D721Med (cell line): ENCODE measurements at places on chromosomes 7 and 10.

DNA sequence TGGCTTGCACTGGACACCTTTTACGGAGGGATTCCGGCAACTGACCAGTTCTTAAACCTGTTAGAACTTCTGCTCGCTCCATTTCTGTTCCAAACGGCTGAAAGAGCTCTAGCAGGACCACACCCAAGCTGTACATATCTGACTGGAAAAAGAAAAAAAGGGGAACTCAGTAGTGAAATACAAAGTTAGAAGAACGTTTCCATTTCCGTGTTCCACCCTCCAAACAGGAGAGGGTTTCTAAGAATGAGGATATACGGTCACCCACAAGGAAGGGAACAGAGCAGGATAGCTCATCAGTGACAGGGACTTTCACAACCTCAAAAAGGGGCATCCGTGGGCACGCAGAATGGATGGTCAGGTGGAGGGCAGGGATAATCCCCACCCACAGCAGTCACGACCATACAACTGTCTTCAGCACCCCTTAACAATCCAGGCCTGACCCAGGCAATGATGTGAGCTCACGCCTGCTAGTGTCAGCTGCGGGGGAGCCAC lies 4.3 kb upstream of the ANKRD61 start:
- DNase-seq = no peak

DNA sequence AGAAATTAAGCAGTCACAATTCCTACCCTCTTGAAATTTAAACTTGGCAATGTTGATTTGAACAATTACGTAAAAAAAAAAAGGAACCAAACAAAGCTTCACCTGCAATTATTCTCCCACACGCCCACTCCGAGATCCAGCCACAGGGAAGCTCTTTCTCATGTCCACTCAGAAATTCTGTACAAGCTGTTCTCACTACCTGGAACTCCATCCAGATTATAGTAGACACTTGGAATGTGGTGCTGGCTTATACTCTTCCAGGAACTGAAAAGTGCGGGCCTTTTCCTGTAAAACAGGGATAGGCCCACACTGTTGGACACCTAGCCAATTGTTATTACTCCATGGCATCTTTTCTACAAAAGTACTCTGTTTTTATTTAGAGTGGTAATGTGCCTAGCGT lies 20.3 kb upstream of the TOMM7 start:
- no peak for DNase-seq

DNA sequence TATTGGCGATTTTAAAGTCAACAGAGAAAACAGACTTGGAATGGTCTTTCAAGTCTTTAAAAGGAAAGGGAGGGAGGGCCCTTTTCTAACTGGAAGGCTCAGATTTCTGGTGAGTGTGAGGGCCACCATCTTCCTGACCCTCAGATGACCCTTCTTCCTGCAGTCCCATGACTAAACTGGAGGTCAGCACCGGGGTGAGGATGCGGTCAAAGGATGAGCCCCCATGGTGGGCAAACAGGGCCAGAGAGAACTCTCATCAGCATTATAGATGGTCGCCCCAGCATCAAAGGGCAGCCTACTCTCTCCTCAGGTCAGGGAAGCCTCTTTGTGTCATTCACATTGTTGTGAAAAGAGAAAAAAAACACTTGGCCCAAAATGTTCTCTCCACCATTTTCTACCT lies 219.2 kb downstream of the LRMDA start:
- no peak for DNase-seq

DNA sequence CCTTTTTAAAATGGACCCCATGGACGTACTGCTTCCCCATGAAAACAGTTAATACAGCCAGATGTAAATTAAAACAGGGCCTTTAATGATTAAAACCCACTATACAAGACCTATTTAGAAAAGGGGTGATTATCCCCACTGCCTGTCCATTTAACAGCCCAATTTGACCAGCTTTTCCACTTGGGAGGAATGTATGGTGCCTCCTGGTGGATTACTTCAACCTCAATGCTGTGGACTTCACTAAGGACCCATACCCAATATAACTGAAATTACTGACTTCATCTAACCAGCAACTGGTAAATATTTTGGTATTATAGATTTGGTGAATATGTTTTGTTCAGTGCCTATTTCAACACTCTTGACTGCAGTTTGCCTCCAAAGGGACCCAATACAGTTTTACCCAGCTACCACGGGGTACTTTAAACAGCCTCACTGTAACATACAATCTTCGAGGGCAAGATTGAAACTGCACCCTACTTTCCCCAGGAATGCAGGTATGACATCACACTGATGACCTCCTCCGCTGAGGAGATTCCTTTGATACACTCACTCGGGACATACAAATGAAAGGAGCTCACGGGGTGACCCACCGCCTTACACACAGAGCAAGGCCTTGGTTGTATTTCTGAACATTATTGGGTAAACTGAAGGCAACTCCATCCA lies 192.8 kb downstream of the DNAJC1 start:
- no peak for DNase-seq

DNA sequence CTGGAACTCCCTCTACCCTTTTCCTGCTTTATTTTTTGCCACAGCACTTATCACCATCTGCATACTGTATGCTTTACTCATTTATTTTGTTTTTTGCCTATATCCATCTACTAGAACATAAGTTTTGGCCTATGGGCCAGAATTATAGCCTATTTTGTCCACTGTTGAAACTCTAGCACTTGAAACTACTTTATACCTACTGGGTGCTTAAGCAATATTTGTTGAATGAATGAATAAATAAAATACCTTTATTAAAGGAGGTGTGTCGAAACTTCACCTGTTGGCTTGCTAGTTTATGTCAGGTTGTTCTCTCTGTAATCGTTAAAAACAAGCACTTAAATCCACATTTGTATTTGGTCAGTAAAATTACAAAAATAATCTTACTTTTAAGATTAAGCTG lies 53.3 kb downstream of the MTERF1 start:
- DNase-seq = no peak

DNA sequence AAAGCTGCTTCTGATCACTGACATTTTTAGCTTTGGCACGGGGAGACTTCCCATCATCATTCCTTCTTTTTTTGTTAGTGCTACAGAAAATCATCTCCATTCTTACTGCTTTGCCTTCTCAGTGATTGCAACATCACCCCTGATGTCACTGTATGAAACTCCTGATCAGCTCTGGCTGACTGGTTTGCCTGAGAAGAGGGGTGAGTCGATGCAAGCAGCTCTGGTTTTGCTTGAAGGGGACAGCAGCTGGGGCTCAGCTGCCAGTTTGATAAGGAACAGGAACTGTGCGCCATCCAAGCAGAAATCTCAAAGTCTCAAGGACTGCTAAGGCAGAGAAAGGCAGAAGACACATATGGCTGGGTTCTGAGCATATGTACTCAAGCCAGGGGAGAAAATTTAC lies 808.5 kb upstream of the CELF2 start:
- DNase-seq = no peak

DNA sequence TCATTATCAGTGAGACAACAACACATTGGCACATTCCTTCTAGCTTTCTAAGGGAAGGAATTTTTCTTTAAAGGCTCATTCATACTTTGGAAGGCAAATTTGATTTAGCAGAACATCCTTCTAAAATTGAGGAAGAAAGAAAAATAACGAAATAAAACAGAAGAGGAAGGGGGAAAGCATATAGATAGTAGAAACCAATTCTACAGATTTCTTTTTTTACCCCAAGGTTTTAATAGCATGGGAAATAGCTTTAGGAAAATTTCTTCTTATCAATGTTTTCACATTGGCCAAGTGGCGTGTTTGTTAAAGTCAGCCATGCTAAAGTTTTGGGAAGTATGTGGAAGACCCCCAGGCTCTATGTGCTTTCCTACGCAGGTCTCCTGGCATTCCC lies 35.7 kb downstream of the MACROH2A2 start:
- no peak for DNase-seq

GRCh38 chr10:5679606-5680005 lies 5.0 kb upstream of the TASOR2 start:
- no peak for DNase-seq

GRCh38 chr10:70786799-70787415 lies 1.7 kb upstream of the TBATA start:
- DNase-seq = no peak

DNA sequence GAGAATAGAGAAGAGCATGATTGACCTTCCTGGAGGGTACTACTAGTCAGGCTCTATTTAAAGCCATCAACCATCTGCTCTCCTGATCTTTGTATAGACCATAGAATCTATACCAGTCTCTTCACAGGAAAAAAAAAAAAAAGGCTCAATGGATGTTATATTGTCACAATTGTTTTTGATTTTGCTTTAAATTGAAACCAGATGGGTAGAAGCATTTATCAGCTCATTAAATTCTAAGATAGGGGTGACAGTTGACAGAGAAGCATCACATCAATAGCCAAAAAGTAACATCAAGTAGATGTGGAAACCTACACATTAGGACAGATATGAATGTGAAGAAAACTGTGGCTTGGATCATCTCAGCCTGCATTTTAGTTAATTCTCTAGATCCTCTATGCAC lies 558.9 kb upstream of the MBL2 start:
- DNase-seq = no peak

DNA sequence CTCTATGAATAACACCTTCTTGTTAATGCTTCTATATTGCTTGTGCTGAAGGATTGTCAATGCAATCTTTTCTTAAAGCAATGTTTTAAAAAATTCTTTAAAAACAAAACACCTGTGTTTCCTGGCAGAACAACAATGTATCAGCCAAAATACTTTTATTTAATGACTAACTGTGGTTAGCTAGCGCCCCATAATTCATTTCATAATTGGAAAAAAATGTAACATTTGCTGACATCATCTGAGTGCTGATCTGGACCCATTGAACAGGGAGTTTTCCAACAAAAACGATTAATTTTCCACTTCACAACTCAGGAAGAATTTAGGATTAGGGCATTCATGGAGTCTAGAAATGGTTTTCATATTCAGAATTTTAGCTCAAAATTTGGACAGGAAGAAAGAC lies 137.6 kb upstream of the CDK6 start:
- DNase-seq = no peak

- DNase-seq = no peak
Observed at GRCh38 chr7:4800487-4800886, 25.1 kb downstream of the AP5Z1 start.

- no peak for DNase-seq
Observed at GRCh38 chr7:116236020-116236630, 25.8 kb downstream of the TES start.

DNA sequence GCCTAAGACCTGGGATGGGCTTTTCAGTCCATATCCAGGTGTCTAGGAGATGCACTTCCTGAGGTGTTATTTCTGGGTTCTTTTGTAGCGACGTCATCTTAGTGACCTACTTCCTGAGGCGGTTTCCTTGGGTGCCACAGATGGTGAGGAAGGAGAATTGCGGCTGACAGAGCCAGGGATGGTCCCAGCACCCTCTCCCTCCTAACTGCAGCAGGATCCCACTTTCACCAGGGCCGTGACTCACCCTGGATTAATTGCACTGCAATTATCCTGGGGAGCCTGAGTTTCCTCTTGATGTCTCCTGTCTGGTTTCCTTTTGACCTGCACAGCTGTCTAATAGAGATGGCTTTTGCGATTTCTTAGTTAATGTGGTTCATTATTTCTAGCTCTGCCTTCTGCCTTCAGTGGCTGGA lies 271.7 kb downstream of the TCF7L2 start:
- DNase-seq = no peak

DNA sequence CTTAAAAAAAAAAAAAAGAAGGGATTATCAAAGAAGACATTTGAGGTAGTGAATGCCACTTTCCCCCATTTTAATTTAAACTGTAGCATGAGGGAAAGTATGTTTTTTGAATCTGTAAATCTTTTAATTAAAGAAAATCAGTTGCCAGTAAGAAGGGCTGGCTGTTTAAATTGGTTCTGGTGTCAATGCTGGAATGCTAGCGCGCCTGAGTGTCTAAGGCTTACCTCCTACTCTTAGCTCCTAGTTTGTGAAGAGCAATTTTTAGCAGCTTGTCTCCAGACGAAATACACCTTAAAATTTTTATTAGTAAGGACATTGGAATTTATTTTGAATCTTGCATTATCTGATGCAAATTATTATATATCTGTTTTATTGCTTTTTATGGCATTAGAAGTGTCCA lies 54.1 kb downstream of the UBE3C start:
- no peak for DNase-seq

DNA sequence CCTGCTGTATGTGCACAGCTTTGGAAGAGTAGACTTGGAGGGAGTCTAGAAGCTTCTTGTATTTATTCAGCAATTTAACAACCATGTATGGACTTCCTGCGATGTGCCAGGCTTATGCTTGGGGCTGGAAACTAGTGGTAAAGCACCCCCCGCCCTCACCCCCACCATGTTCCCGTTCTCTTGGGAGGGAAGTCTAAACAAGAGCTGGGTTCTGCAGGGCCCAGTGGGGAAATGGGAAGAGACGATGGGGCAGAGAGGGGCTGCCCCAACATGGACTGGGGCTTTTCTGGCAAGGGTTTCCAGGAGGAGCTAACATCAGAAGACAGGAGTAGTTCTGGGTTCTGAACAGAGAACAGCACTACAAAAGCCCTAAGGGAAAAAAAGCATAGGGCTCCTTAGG lies 8.0 kb downstream of the RASSF4 start:
- DNase-seq = no peak

DNA sequence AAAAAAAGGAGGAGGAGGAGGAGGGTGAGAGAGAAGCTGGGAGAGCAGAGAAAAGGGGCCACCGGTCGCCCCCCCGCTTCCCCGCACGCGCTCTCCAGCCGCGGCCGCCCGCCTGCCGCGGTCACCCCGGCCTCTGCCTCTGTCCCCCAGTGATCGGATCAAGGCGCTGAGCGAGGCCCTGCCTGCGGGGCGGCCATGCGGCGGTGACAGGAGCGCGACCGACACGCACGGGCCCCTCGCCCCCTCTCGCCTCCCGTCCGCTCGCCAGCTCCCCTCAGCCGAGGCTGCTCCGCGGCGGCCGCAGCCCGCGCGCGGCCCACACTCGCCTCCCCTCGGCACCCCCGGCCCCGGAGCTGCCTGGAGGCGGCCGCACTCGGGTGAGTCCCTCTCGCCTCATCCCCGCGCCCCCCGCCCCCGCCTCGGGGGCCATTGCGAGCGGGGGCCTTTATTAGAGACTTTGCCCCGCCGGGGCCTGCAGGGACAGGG lies at the start of gene GTF2I:
GTF2I (plus strand) TSS at position 27 of the 486 bp plus-strand sequence. CDS start 31,411 bp downstream, outside the sequence.
- DNase-seq = no peak

GRCh38 chr7:27188386-27189294 lies 3.6 kb upstream of the HOXA11 start:
- DNase-seq = no peak

DNA sequence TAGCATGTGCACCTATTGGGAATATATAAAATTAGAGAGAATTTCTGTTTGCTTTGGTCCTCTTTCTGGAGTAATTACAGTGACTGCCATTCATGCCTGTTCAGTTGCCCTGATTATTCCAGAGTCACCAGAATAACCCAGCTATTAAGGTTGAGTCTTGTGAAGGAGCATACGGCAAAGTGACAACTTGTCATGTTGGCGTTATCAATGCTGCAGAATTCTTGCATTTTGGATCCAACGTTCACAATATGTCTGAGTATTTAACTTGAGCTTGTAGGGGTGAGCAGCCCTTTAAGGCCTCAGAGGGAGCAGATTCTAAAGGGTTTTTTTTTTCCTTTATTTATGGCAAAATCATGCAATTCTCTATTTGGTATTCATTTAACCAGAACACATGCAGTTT lies 419.4 kb upstream of the MGMT start:
- no peak for DNase-seq

DNA sequence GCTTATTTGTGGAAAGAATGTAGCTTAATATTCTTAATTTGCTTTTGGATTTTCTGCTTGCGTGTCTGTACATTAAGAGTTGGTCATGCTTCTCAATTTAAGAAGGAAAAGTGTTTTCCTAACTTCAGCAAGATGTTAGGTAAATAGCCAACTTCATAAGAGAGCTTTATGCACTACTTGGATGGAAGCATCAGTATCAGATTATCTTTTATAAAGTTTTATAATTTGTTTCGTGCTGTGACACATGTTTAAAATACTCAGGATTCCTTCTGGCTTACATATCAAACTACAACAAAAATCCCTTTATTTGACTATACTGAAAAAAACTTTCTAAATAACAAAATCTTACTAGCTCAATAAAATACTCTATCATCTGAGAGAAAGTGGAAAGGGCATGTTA lies 34.8 kb upstream of the AGR2 start:
- no peak for DNase-seq
